GM23248 (cell line): ENCODE measurements at places on chromosomes 7 and 10. TPM values are rescaled to one million over a fixed set of nuclear protein-coding genes. Genes with fewer than 3 reads are reported as not detected.
A peak's percentile ranks its signal among the peaks of the same experiment; 100 is the strongest.

Gene ZP3
- 4.5 and 5.3 TPM in 2 replicates for total RNA-seq

Gene CABCOCO1
- total RNA-seq: 0.22 and 0.25 TPM in 2 replicates

DNA sequence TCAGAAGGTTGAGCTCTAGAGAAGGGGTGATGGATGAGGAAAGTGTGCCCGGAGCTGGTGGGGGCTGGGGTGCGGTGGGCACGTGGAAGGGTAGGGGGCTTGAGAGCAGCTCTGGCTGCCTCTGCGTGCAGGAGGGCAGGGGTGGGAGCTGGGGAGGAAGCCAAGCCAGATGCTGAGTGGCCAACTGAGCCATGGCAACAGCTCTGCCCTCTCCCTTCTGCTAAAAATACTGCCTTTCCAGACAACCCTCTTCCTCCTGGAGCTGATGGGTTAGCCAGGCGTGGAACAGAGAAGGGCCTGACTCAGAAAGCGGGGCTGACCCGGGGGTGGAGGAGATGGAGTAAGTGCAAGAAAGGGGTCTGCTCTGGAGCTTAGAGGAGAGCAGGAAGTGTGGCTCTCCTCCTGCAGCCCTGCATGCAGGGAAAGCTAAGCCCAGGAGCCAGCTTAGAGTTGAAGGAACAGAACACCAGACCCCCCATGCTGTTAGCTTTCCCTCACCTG, 114.6 kb upstream of the AGK start:
- DNase-seq: no peak

DNA sequence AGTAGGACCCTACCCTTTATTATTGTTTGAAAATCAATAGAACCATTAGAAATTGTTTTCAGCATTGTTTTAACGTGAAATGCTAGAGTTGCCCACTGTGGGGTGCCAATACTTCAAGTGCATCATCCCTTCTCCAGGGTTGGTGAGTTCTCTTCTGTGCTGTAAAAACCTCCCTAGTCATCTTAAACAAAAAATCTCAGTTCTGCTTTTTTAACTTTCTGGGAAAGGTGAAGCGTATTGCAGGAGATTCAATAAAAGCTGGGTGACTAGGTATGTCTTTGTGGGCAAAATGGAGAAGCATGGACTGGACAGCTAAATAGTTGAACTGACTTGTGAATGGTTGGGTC, 699.1 kb downstream of the SUGCT start:
- DNase-seq: peak; percentile 62

DNA sequence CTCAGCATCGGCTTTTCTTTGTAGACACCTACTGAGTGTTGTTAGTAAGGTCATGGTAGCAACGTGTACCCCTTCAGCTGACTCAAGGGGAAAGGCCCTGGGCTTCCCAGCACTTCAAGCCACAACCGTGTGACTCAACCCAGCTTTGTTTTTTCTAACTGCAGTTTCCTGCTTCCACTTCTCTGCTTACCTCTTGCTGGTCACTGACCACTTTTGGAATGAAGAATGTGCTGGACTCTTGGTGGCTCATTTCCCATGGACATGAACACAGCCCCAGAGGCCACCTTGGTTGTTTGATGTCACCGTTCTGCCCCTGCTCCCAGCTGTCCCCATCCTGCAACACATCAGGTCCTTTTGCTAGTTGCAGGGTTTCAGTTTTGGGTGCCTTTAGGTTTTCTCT, 69.5 kb upstream of the ZNF438 start:
- DNase-seq: peak; percentile 88

- peak; percentile 0 for DNase-seq
Measured at GRCh38 chr10:90007226-90007625, 305.8 kb downstream of the KIF20B start.
